HuH-7 (cell line): ENCODE measurements at places on chromosomes 1 and 21.

GRCh38 chr1:169025412-169025811 lies 81.1 kb upstream of the ATP1B1 start:
- no peak for DNase-seq

- DNase-seq, result peak; percentile 19
These were observed 150.6 kb downstream of the RWDD3 start for GRCh38 chr1:95384567-95384966.

- DNase-seq, result peak; percentile 51
These were observed 34.6 kb upstream of the TLR5 start for GRCh38 chr1:223177681-223178080.

DNA sequence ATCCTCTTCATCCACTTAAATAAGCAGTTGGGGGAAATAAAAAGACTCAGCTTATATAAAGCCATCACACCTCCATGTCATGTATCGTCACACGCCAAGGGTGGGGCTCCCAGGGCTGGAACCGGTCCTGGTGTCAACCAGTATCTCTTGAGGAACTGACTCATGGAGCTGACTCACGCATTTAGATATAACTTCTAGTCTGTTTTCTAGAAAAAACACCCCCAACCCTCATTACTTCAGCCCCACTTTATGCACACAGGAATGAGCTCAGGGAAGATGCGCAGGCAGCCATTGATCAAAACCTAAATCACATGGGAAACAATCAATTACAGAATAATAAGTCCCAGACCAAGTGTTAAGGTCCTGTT lies 6.9 kb upstream of the IL22RA1 start:
- DNase-seq, result no peak

- DNase-seq, result no peak
These were observed 1684.4 kb upstream of the B3GALT2 start for GRCh38 chr1:194870860-194871259.

- no peak for DNase-seq
These were observed 71.4 kb downstream of the MEGF6 start for GRCh38 chr1:3539707-3540425.

GRCh38 chr1:98053471-98054366 lies 132.9 kb upstream of the DPYD start:
- peak; percentile 85 for DNase-seq

DNA sequence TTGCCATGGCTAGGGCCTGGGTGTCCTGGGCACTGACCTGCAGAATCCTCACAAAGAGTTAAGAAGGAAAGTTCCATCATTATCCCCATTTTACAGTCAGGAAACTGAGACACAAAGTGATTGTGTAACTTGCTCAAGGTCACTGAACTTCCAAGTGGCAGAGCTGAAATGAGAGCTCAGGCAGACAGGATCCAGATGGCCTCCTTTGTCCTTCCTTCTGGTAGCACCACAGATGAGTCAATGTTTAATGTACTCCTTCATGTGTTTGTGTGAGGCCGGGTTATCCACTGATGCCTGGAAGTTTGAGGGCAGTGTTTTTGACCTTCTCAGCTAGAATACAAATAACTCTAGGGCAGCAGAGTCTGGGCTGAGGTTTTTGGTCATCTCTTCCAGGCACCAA lies 207.0 kb downstream of the TNR start:
- DNase-seq, result no peak

DNA sequence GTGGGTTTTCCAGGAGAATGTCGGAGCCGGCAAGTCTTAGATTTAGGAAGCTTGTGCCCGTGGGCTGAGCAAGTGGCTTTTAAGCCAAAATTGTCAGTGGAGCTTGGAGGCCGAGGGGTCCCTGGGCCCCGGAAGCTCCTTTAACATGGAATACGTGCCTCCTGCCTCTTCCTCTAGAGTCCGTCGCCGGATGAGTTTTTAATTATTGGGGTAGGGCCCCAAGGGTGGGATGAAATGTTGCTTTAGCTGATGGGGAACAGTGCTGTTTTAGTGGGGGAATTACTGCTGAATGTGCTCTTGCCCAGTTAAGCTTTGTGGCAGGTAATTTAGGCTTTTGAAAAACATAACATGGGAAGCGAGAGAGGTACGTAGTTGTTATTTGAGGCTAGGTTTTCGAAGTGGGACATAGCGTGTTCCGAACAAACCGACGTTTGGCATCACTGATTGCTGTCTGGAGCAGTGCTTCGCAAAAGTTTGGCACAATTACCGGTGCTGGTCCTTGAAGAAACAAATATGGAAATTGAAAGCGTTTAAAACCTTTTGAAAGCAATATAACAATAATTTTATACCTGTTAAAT lies 786 bp downstream of the RPL5 start:
- DNase-seq, result no peak
